ENCODE measurements at places on chromosomes 6 and 20. TPM values are rescaled to one million over a fixed set of nuclear protein-coding genes. Genes with fewer than 3 reads are reported as not detected.

DNA sequence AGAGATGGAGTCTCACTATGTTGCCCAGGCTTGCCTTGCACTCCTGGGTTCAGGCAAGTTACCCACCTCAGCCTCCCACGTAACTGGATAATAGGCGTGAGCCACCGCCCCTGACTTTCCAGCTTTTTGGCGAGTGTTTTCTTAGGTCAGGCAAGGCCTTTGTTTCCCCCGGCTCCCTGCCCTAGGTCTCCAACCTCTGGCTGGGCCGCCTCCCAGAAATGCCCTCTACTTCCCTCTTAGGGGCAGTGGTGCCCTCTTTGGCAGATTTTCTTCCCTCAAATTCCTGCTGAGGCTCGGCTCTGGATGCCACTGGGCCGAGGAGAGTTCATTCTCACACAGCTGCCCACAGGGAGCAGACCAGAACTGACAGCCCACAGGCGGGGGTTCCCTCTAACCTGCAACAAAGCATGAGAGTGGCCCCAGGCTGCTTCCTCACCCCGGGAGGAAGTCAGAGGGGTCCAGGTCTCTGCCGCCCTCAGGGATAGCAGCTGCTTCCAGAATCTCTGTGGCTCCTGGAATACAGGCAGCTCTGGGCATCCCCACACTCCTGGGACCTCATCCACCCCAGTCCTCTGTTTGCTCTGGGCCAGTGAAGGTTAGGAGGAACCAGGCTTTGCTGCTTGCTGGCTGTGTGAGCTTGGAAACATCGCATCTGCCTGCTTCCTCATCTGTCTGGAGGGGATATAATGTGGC lies 56.5 kb downstream of the TCP11 start:
- no peak overlapping the region for H3K4me3 ChIP-seq
- H3K36me3 ChIP-seq: no peaks in the 10 kb centered on the region
- H3K27me3 ChIP-seq: no peaks in the 10 kb centered on the region
- H3K4me1 ChIP-seq: no peaks in the 10 kb centered on the region
- no peak overlapping the region for H3K27ac ChIP-seq

DNA sequence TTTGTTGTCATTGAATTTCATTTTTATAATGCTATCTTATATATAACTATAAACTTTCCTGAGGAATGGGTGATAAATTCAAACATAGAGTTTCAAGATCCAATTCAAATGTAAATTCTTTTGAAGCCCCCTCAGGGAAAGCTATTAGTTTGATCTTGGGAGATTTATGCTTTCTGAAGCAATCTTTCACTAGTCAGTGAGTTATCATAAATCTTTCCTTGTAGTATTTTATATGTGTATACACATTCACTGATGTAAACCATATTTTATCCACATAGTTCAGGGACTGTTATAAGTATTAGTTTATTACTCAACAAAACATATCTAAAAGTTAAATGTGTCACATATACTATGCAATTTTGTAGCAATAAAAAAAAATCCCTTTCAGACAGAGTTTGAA lies 2.9 kb upstream of the EPM2A start:
- H3K4me1 ChIP-seq: peaks cover 14% of the 10 kb centered on the region
- DNase-seq: no peak
- H3K27ac ChIP-seq: no peak overlapping the region
- no peak overlapping the region for H3K4me3 ChIP-seq
- no peaks in the 10 kb centered on the region for H3K27me3 ChIP-seq
- H3K36me3 ChIP-seq: no peaks in the 10 kb centered on the region

GRCh38 chr6:13953061-13953705 lies 28.4 kb downstream of the RNF182 start:
- DNase-seq: peak; percentile 93
- H3K4me1 ChIP-seq: peaks cover 23% of the 10 kb centered on the region
- no peaks in the 10 kb centered on the region for H3K36me3 ChIP-seq
- H3K4me3 ChIP-seq: peak overlapping the region; percentile 25
- H3K27me3 ChIP-seq: no peaks in the 10 kb centered on the region

Gene TRIM15
- not detected for total RNA-seq

DNA sequence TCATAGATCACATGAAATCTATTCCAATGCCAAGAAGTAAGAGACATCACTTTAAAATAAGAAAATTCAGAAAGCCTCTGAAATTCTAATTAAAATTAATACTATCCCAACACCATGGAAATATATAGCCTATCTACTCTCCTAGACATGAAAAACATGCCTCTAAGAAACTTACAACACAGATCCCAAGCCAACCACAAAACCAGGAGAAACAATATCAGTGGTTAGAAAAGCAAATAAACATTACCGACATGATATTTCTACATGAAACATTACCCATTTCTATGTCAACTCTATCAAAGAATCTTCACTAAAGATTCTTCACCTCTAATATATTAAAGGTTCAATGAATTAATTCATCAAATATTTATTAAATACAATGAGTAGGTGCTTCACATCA lies 4.8 kb downstream of the EPB41L2 start:
- peaks cover 6% of the 10 kb centered on the region for H3K4me1 ChIP-seq
- DNase-seq: no peak
- H3K27me3 ChIP-seq: no peaks in the 10 kb centered on the region
- H3K27ac ChIP-seq: no peak overlapping the region
